ENCODE measurements at places on chromosomes 13 and 19.
A peak's percentile ranks its signal among the peaks of the same experiment; 100 is the strongest.

DNA sequence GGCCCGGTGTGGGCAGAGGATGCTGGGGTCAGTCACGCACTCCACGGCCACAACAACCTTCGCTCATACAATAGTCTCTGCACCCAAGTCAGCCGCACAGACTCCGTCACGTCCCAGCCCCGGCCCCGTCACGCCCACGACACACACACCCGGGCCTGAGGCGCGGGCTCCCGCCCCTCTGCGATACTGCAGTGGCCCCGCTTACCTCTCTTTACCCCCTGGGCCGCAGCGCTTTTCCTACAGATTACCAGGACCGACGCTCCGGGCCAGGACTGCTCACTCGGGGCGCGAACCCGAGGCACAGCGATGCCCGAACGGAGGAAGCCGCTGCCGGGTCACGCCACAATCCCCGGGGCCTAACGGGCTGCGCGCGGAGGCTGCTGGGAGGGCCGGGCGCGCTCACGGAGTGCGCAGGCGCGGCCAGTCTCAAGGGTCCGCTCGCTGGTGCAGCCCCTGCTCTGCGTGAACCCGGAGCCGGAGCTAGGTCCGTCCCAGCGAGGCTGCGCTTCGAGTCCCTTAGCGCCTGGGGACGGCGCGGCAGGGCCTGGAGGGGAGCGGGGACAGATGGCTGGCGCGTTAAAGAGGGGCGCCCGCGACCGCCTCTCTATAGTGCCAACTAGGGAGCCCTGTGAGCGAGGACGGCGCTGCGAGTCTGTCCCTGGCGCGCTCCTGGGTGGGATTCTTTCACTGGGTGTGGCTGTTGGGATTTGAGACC is at the start of gene ZFP82:
Gene ZFP82 (minus strand): TSS at position 358 of the 715 bp plus-strand sequence. CDS start 8,855 bp downstream, outside the sequence.
- DNase-seq, result no peak

DNA sequence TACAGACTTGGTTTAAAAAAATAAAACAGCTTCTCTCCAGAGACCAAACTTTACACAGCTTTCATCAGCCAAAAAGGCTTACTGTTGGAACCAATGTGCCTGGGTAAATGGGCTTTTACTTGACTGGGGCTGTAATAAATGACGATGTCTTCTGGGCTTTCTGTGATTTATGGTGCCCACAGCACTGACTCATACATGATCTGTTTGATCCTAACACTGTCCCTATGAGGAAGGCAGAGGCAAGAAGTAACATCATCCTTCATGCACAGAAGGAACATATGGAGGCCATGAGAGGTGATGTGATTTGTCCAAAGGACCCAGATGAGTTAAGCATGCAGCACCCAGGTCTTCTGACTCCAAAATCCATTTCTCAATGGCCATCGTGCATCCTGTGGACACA is 77.4 kb downstream of the DOCK9 start:
- no peak for DNase-seq

- DNase-seq, result peak; percentile 13
Measured at GRCh38 chr13:73970421-73971055, 163.7 kb downstream of the KLF12 start.

GRCh38 chr13:50205581-50205980 is 190.3 kb downstream of the KCNRG start:
- DNase-seq, result no peak

DNA sequence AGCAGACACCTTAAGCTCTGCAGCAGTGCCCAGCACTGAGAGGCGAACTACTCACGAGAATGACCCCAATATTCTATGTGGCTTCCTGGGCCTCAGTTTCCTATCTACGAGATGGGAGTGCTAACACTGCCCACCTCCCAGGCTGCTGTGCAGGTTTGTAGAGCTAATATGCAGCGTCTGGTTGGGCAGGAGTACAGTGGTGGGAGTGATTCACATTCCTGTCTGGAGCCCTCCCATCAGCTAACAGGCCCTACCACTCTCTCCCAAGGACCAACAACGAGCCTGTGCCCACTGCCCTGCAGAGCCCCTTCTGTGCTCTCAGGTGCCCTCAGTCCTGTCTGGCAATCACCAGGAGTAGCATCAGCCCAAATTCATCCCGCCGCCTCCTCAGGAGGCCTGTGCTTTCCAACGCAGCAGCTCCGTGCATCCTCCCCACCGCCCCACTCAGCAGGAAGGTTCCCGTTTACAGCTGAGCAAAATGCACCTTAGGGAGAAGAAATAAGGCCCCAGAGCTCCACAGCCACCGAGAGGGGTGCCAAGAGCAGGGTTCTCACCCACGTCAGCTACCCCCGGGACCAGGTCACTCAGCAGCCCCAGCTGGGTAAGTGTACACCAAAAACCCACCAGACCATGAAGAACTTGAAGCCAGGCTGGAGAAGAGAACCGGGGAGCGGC is 6.6 kb downstream of the AKT2 start:
- DNase-seq, result no peak

DNA sequence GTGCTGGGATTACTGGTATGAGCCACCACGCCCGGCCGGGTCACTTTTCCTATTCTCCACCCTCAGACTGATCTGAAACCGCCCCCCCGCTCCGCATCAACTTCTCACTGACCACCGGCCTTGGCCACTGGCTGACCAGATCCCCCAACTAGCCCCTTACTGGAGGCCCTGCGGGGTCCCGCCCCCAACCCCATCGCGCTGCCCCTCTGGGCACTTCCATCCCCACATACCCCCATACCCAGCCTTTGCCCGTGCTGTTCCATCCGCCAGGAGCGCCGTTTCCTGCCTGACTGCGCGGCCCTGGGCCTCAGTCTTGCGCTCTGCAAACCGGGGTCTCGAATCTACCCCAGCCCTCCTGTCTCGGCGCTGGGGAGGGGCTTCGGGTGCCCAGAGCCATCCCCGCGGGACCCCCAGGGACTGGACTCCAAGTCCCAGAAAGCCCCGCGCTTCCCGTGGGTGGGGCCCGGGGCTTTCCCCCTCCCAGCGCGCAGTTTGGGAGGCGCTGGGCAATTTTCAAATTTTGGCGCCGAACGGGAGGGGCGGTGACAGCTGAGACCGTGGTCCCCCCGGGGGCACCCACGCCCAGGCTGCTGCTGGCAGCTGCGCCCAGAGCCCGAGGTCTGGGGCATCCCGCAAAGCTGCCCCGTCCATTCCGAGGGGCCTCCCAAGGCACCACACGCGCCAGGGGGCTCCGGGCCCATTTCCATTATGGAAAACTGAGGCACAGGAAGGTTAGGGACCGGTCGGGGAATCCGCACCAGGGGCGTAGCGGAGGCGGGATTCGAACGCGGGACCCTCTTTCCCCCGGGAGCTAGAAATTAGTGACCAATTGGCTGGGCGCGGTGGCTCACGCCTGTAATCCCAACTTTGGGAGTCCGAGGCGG is 5.2 kb upstream of the LMNB2 start:
- peak; percentile 90 for DNase-seq

DNA sequence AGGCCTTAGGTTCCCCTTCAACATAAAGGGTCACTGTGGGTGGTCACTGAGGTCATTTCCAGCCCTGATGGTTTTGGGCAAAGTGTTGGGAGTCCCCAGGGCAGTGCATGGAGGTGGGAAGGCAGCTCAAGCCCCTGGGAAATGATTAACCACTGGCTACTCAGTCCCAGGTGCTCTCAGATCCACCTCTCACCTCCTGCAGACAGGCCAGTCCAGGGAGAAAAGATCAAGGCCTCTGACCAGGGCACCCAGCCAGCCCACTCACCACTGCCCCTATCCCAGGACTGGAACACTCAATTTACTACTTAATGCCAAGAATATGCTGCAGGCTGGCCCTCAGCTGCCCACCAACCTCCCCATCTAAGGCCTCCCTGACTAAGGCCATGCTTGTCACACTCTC is 1307.9 kb downstream of the UQCRFS1 start:
- no peak for DNase-seq

- no peak for DNase-seq
Measured at GRCh38 chr13:110334256-110334655, 27.2 kb downstream of the COL4A2 start.

DNA sequence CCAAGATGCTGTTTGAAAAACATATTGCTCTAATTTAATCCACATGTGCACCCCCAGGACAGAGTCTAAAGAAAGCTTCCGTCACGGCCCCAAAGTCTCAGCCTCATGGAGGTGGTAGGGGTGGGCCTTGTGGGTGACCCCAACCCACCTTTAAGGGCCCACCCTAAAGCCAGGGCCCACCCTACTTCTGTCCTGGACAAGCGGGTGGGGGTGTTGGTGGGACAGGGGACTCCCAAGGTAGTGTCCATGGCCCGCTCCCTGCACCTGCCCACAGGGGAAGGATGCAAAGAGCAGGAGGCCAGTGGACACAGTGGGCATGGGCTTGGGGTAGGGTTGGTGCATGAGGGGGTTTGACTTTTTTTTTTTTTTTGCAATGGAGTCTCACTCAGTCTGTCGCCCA is 66.8 kb downstream of the KCTD15 start:
- DNase-seq, result no peak

GRCh38 chr13:25455146-25455545 is 83.4 kb downstream of the ATP8A2 start:
- peak; percentile 87 for DNase-seq

DNA sequence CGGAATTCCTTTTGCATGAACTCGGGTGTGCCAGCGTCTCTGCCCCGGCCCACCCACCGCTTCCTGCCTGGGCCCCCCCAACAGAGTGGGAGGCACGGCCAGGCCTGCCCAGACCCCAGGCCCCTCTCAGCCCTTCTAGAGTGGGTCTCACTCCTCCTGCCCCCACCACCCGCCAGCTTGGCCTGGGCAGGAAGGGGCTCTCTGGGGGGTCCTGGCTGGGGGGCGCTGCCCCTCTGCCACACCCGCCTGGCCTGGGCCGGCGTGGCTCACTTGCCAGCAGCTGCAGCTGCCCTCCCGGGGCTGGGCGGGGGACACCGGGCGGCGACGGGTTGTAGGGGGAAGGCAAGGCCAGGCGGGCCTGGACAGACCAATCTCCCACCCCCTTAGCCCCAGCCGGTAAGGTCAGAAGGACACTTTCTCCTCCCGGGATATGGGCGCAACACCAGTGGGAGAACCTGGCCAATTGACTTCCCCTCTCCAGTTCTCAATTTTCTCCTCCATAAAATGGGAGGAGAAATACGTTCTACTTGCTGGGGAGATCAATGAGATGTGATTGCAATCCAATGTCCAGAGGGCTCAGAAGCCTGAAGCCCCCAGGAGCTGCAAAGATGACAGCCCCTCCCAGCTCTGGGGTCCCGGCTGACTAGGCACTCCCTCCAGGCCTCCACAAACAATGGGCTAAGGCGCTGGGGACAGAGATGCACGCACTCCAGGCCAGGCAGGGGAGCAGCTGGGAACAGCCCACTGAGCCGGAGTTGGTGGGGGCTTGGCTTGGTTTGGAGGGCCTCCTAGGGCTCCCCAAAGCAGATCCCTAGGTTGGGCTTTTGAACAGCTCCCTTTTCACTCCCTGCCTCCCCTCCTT is 2.4 kb downstream of the CRLF1 start:
- DNase-seq, result no peak

- peak; percentile 2 for DNase-seq
Measured at GRCh38 chr13:53622456-53622855, 593.8 kb downstream of the OLFM4 start.

GRCh38 chr19:7137120-7137519 is 67.6 kb downstream of the ZNF557 start:
- no peak for DNase-seq

DNA sequence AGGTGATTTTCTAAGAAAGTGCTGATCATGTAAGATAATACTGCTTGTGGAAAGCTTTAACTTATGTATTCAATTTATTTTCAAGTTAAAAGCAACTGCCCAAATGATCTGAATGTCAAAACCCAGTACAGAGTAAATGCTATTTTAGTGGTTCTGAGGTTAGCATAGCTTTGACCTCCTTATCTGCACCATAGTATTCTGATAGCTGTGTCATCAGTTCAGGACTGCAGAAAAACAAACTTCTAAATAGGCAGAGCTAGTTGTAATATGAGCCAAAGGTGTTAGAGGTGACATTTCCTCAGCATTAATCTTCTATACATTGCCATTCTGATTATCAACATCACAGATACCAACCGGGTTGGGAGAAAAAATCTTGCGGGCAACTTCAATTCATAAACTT is 758.7 kb downstream of the SLITRK5 start:
- no peak for DNase-seq

DNA sequence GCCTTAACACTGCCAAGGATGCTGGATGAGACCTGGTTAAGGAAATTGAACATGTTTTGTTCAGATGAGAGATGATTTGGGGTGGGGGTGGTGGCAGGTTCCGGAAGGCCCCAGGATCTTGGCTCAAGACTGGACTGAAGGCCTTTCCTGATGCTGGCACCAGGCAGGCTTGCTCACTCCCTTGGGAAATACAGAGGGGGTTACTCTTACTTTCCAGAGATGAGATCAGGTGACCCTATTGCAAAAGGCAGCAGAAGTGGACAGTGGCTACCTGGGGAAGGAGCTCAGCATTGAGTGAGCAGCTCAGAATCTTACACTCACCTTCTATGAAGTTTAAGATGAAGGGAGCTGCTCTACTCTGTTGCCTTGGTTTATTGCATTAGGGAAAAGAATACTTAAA is 10.8 kb downstream of the GATAD2A start:
- peak; percentile 20 for DNase-seq

- DNase-seq, result peak; percentile 16
Measured at GRCh38 chr13:30466358-30466714, 600 bp upstream of the HMGB1 start.

- DNase-seq, result peak; percentile 75
Measured at GRCh38 chr13:27379694-27380641, 44.5 kb upstream of the GTF3A start.

DNA sequence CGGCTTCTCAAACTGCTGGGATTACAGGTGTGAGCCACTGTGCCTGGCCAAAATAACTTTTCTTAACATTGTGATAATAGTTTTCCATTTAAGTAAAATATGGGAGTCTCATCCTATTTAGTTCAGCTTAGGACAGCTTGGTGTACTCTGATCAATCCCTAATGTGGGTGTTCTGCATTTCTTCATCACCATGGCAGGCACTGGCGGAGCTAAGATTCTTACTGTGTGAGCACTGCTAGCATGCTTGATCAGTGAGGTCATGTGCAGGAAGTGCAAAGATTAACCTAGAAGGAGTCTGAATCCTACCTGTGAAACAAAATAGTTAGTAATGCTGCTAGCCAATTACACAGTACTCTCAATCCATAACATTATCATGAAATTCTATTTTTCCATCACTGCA is 1684.2 kb upstream of the SLC10A2 start:
- no peak for DNase-seq

GRCh38 chr19:50556282-50557008 is 11.8 kb downstream of the LRRC4B start:
- peak; percentile 52 for DNase-seq

Data from MCF 10A (cell line).